ENCODE measurements at places on chromosomes 1 and 21. TPM values are rescaled to one million over a fixed set of nuclear protein-coding genes. Genes with fewer than 3 reads are reported as not detected.

SAMD13 gene
- total RNA-seq = 0.29 TPM

LIN28A gene
- total RNA-seq = not detected

LRRC42 gene
- total RNA-seq = 26.8 TPM

DNA sequence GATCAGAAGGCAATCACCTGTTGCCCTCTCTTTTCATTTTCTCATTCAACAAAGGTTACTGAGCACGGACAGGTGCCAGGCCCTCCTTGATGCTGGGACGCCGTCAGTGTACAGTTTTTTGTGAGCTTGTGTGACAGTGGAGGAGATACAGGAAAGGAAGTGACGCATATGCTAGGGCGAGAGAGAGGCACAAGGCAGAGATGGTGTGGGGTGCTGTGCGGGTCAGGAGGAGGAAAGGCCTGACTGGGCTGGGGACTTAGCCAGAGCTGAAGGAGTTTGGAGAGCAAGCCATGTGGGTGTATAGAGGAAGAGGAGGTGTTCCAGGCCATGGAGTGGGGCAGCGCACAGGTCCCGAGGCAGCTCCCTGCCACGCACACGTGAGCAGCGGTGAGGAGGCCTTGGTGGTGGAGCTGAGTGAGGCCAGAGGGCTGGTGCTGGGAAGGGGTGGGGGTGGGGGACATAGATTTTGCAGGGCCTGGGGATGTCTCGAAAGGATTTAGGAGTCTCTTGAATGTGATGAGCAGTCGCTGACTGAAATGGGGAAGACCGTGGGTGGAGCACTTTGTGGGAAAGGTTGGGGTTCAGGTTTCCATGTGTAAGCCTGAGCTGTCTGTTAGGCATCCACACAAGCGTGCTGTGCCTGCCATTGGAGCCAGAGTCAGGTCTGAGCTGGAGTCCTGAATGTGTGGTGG lies 46.0 kb downstream of the TRAPPC10 start:
- no peaks in the 10 kb centered on the region for H3K27me3 ChIP-seq
- H3K27ac ChIP-seq = peak overlapping the region; percentile 57
- H3K36me3 ChIP-seq = peaks cover 53% of the 10 kb centered on the region
- no peak for DNase-seq
- H3K4me3 ChIP-seq = no peak overlapping the region

GRCh38 chr1:77984629-77985028 lies 5.8 kb upstream of the FUBP1 start:
- H3K27me3 ChIP-seq = no peaks in the 10 kb centered on the region
- no peak overlapping the region for H3K27ac ChIP-seq
- peaks cover 26% of the 10 kb centered on the region for H3K4me1 ChIP-seq
- no peak overlapping the region for H3K4me3 ChIP-seq

DNA sequence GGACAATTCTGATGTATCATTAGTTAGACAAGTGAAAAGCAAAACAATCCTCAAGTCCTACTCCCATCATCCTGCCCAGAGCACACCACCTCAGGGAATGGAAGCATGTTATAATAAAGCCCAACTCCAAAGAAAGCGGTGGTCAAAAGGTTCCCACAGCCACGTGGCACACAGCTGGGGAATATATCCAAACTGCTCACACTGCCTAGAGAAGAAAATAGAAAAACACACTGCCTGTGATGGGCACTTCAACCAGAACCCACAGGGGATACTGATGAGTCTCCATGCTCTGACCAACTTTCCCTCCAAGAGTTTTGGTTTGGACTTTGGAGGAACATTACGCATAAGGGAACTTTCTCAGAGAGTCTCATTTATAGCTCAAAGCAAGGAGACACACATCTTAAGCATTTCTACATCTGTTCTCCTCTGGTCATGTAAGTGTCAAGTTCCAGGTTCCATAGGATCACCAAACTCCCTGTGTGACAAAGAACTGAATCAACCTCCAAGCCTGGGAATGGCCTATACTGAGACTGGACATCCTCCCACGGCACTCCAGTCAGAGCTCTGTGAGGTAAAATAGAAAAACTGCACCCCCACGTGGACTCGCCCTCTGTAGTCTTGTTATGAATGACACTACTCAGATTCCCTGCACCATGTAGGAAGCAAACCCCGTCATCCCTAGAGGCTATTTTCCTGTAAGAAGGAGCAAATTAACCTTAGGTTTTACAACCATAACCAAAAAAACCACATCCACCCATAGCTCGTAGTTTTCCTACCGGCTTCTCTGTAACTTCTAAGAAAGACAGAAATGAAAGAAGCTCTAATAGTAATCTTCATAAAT lies 12.2 kb downstream of the DSTYK start:
- peak overlapping the region; percentile 71 for H3K27ac ChIP-seq
- peak overlapping the region; percentile 62 for H3K4me3 ChIP-seq
- H3K4me1 ChIP-seq = peaks cover 49% of the 10 kb centered on the region
- peak; percentile 43 for DNase-seq
- no peaks in the 10 kb centered on the region for H3K27me3 ChIP-seq

GRCh38 chr1:5745800-5746610 lies 246.2 kb downstream of the NPHP4 start:
- no peak overlapping the region for H3K27ac ChIP-seq
- peak; percentile 66 for DNase-seq
- peaks cover 3% of the 10 kb centered on the region for H3K27me3 ChIP-seq

- H3K4me1 ChIP-seq = no peaks in the 10 kb centered on the region
- H3K4me3 ChIP-seq = no peak overlapping the region
- no peak overlapping the region for H3K27ac ChIP-seq
- peaks cover 23% of the 10 kb centered on the region for H3K27me3 ChIP-seq
These were observed 3.0 kb upstream of the LACTBL1 start for GRCh38 chr1:22975694-22976093.

DNA sequence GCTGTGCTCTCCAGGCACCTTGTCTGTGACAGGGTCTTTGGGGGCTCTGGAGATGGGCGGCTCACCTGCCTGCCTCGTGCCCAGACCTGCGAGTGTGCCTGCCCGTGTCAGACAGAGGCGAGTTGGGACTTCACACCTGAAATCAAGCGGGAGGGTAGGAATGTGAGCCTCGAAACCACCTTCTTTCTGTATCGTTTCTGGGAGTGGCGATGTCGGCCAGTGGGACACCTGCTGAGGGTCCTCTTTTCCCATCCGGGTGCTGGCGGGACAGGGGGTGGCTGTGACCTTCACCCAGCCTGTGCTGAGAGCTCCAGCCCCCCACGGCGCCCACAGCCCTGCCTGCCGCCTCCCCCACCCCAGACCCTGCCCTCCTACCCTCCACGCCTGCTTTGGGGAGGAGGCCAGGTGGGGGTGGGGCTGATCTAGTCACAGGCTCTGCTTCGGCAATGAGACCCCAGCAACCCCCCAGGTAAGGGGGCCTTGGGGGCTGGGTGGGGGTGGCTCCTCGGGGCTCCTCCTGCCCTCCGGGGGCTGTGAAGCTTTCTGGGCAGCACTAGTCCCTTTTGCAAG lies 15.6 kb upstream of the FAAP20 start:
- H3K27me3 ChIP-seq = no peaks in the 10 kb centered on the region
- H3K4me1 ChIP-seq = peaks cover 20% of the 10 kb centered on the region
